Karpas-422 (cell line): ENCODE measurements at places on chromosomes 12 and 14.

GRCh38 chr12:1738446-1738845 lies 47.6 kb downstream of the ADIPOR2 start:
- DNase-seq = no peak

DNA sequence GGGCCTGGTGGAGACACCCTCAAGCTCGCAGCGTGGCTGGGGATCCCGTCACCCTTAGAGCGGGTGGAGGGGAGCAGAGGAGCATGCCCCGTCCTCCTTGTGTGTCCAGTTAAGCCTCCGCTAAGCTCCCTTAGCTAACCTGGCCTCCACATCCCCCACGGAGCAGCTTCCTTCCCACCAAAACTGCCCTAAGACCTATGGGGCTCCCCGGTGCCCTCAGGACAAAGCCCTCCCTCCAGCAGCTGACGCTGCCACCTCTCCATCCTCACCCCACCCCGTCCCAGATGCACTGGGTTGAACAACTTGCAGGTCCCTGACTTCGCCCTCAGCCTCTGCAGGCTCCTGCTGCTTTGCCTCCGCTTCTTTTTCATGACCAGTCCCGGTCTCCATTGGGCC lies 4.0 kb downstream of the AHNAK2 start:
- DNase-seq = no peak

DNA sequence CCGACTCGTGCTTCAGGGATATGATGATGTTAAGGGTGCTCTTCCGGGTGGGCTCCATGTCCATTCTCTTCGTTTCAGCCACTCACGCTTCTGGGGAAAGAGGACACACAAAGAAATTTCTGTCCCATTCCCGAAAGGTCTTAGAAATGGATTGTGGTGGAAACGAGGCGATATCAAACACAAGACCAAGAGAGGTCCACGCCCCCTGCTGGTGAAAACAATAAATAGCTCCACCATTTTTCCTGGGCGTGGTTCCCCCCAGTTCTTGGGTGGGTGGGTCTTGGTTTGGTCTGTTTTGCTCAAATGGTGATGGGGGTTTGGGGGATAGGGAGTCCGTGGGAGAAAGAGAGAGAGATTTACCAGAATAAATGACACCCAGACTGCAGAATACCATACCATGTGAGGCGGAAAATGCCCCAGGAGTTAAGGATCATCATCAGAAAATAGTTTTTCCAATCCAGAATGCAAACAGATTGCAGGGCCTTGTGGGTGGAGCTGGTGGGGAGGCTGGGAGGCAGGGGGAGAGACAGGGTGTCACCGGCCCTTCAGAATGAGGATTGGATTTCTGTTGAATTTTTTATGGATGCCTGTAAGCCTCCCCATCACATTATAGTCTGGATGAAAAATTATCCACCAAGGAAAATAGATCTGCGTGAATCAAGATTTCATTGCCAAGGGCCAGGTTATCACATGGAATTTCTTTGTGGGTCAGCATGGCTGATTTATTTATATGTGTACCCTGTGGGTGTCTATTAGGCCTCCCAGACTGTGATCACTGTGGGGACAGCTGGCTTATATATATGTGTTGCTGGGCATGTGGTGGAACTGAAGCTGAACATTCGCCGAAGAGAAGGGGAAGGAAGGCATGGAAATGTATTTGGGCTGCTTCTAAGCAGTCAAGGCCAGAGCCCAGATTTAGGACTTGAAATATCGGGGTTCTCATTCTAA lies 55.8 kb downstream of the SRRM4 start:
- peak; percentile 74 for DNase-seq

DNA sequence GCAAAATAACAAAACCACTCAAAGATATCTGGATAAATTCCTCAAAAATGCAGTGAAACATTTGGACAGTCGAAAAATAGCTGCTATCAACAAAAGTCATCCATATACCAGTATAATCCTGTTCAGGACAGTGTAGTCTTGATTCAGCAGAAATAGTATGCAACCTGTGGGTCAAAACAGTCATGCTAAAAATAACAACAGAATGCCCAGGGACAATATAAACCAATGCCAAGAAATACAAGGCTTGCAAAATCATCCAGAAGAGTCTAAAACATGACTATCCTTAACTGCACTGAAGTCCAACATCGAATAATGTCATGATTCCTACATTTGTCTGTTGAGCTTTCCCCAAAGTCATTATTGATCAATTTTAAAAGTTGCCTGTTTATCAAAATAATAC lies 425.9 kb downstream of the FSCB start:
- no peak for DNase-seq

- DNase-seq = peak; percentile 69
Observed at GRCh38 chr12:14959463-14959862, 1.9 kb downstream of the ARHGDIB start.

GRCh38 chr12:107610021-107610859 lies 75.4 kb upstream of the PWP1 start:
- peak; percentile 58 for DNase-seq

- DNase-seq = no peak
Observed at GRCh38 chr14:59013672-59014298, 174.7 kb upstream of the DAAM1 start.

GRCh38 chr12:3274664-3275063 lies 197.5 kb downstream of the TSPAN9 start:
- DNase-seq = no peak

- DNase-seq = no peak
Observed at GRCh38 chr12:109937371-109937770, 37.3 kb downstream of the TCHP start.

GRCh38 chr12:93266-94005 lies 26.9 kb downstream of the IQSEC3 start:
- peak; percentile 60 for DNase-seq

DNA sequence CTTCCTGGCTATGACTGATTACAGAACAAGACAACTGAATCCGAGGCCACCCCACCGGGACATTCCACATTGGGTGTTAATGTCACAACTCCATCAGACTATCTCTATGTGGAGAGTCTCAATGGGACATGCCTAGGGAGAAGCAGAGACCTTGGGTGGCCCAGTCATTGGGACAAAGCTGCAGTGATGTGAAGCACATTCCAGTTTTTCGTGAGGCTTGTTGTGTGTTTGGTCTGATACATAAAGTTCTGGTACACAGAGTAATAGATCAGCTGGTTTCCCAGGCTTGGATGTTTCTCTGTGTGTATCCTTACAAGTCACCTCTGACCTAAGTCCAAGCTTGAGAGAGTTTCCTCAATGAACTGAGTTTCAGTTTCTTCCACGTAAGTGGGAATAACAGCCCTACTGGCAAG lies 42.3 kb downstream of the CPM start:
- no peak for DNase-seq

DNA sequence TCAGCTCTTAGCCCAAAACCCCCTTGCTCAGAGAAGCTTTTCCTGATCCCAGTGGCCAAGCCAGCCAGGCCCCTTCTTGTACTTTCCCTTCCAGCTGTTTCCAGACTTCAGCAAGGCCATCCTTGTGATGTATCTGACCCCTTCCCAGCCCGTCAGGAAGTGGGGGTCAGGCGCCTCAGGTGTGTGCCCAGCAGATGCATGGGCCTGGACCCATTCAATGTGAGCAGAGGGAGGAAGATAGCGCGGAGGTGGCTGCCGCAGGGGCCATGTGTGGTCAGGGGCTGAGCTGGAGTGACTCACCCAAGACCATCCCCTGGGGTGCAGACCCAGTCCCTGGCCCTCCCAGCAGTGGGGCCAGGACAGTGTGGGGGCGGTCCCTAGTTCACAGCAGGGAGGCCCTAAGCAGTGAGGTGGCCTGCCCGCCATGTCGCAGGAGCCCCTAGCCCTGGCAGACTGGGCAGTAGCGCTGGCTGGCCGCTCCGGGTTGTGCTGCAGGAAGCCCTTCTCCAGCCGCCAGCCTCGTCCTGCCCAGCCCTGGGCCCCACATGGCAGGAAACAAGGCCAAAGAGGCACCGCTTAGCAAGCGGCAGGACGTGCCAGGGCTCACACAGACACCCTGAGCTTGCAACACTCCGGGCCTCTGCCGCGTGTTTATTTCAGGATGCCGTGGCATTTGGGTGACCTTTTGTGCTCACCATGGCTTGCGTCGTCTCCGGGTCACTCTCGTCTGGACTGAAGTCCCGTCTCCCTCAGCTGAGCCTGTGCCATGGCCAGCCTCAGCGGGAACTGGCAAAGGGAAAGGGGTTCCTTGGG lies 12.0 kb downstream of the ADSS1 start:
- DNase-seq = no peak

DNA sequence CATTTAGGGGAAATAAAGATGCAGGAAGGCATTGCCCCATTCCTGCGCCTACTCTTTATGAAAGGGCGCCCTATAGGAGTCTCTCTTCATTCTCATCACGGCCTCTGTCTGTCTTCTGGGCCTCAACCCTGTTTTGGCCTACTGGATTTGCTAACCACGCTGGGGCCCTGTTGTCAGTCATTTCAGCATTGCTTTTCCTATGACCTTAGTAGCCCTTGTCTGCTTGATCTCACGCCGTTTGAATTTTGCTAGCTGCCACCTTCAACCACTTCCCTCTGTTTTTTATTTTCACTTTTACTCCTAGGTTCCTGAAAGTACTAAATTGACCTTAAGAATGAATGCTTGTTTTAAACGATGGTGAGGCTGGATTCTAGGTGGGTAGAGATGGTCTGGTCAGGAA lies 139.0 kb downstream of the SYNE2 start:
- DNase-seq = no peak

DNA sequence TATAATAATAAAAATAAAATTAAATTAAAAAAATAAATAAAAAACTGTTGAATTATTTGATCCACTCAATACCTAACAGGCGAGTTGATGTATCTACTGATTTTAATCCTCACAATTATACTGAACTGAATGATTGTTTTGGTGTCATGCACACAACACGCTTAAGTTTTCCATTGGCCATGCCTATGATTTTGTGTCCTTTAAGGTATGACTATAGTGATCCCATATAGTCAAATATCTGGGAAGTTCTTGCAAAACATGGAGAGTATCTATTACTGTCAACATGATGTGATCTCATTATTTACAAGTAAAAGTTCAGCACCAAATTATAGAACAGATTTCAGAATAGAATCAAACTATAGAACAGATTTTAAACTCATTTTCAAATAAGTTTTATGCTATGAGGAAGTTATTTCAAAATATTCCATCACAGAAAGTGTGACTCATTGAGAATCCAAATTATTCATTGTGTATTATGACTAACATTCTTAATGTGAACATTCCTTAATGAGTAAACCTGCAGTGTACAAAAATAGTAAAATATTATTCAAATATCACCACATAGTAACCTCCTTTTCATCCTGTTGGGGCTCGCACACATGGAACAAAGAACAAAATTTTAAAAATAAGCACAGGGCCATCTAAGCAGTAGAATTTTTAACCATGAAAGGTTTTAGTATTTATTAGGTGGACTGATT lies 190.4 kb downstream of the SLC25A21 start:
- no peak for DNase-seq

GRCh38 chr12:58815235-58815634 lies 105.1 kb downstream of the LRIG3 start:
- no peak for DNase-seq

DNA sequence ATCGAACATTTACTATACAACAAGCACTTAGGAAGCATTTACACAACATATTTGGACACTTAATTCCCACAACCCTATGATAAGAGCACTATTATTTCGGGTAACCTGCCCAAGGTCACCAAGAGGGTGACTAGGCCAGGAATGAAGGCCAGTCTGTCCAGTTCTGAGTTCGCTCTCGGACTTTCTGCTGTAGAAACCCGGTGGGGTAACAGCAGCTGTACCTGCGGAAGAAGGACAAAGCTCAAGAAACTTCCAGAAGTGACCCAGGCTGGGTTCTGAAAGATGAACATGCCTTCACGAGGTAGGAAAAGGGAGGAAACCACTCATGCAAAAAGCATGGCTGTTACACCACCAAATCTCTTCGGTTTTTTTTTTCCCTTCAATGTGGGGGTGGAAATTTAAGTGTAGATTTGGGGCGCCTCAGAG lies 10.8 kb downstream of the PLA2G1B start:
- peak; percentile 48 for DNase-seq

- no peak for DNase-seq
Observed at GRCh38 chr12:63132201-63132600, 18.8 kb downstream of the AVPR1A start.

DNA sequence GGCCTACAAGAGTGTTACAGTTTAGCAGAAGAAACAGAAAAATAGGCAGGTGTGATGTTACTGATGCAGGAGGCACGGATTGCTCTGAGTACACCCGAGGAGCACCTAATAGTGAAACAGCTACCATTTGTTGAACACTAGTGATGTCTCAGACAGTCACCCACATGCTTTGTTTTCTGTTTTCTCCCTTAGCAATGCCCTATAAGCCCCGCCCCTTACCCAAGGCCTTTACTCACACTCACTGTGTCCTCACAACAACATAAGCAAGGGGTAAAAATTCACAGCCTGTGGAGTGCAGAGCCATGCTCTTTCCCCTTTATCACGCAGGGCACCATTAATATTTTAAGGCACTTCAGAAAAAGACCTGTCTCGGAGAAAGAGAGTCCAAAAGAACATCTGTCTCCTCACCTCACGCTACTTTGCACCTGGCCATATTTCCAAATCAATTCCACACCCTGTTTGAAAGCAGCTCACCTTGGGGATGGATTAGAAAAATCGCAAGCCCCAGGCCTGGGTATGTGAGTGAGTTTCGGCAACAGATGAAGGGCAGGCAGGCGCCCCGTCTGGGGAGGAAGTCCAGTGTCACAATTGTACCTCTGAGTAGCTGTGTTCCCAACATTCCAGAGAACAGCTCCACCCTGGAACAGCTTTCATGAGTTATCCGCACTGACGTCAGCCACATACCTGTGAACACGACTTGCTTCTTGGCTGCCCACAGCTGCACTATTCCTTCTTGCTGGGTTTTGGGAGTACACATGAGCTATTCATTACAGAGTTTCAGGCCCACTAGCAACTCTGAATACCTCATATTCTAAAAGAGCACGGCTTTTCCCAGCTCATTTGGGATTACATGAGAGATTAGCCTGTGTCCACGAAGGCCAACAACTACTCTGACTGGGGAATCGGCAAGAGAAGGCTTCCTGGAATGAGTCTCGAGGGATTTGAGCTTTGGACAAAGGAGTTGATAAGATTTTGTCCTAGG lies 26.0 kb downstream of the MAPK1IP1L start:
- DNase-seq = no peak

- no peak for DNase-seq
Observed at GRCh38 chr12:107775093-107775721, 703 bp downstream of the ASCL4 start.

DNA sequence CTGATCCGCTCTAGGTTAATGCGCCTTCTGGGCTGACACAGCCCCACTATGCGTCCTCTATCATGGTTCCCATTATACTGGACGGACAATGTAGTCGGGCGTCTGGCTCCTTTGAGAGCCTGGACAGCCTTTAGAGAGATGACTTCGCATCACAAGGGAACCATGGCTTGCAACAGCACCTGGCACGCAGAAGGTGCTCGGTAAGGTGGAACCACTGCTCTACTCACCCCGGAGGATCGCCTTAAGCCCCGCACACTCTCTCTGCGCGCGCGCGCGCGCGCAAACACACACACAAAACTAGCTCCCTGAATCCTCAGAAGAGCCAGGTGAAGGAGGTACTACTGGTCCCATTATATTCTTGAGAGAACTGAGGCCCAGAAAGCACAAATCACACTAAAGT lies 7.1 kb downstream of the MAP3K12 start:
- no peak for DNase-seq

GRCh38 chr14:74804219-74804825 lies 41.2 kb downstream of the YLPM1 start:
- peak; percentile 78 for DNase-seq

GRCh38 chr12:70828351-70828750 lies 92.2 kb downstream of the PTPRR start:
- no peak for DNase-seq
